ENCODE measurements at places on chromosomes 3 and 15.
A peak's percentile ranks its signal among the peaks of the same experiment; 100 is the strongest.

DNA sequence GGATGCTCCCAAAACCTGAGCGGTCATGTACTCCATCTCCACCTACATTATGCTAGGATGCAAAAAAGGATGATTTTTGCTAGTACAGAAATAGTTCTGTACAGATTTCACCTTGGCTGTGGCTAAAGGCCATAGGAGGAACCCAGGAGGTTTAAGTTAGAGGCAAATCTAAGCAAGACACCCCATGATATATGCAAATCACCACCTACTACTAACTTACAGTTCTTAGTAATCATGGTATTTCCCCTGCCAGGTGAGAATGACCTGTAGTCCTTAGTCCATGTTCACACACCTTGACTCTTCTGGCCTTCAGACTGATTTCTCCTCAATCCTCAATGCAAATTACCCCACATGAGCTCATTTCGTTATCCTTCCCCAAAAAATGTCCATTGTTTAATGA, 154.2 kb downstream of the IMPG2 start:
- no peak for DNase-seq

DNA sequence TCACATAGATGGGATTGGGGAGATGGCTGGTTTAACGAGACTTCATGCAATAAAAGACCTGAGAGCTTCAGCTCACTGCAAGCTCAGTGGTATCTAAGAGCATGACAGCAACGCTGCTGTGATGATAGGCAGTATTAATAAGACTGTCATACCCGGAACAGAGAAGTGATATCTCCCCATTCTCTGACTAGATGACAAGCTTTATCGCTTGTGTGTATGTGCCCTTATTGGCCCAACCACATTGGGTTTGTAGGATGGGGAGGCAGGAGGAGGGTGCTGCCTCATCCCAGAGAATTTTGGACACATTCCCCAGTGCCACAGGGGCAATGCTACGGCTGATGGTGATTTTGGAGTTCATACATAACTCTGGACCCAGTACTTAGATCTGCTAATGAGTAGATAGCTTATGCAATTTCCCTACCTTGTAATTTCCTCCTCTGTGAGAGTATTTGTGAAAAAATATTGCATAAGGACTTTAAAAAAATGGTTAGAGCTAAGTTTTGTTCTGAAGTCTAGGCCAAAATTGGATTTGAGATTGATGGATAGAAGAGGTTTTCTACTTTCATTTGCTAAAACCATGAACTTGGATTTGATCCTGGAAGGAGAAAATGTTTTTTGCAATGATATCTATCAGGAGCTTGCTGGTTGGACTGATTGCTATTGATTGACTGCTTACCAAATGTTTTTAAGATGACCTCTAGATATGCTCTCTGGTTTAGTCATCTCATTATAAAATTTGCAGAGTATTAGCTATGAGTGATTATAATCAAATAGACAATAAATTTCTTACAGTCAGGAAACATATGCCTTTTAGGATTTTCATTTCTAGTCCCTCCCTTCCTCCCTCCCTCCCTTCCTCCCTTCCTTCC, 14.0 kb upstream of the TMEM212 start:
- DNase-seq, result no peak

GRCh38 chr3:149145974-149146373, 16.5 kb downstream of the HPS3 start:
- DNase-seq, result no peak

DNA sequence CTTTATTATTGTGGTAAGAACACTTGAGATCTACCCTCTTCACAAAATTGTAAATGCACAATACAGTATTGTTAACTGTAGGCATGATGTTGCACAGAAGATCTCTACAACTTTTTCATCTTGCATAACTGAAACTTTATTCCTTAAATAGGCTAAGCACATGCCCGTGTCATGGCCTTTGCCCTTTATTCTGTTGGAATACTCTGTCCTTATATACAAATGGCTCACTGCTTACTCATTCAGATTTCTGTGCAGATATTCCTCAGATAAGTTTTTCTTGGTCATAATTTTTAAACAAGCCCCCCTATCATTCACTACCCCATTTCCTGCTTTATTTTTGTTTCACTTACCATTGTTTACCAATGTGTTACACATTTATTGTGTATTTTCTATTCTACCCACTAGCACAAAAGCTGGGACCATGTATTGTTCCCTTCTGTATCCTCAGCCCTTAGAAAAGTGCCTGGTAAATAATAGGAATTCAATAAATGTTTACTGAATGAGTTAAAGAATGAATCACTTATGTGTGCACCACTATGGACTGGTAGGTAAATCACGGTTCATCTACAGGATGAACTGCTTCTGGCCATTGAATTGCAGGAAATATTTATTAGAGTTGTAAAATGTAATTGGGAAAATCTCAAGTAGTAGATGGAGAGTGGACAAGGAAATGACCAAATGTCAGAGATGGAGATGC, 151.0 kb downstream of the CPNE4 start:
- no peak for DNase-seq

DNA sequence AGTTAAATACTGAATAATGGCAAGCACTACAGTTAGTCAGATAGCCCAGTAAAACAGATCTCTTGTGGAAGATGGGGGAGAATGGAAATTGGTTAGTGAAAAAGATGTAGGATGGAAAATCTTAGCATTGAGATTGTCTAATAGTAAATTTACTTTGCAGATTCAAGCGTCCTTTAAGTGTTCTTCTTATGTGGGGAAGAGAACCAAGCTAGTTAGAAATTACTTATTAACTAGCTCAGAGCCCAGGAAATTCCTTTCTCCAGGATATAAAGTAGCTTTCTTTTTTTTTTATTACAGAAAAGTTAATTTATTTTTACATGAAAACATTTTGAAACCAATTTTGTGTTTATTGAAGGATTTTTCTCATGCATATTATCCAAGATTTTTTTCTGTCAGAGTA, 36.7 kb downstream of the TIPARP start:
- no peak for DNase-seq

DNA sequence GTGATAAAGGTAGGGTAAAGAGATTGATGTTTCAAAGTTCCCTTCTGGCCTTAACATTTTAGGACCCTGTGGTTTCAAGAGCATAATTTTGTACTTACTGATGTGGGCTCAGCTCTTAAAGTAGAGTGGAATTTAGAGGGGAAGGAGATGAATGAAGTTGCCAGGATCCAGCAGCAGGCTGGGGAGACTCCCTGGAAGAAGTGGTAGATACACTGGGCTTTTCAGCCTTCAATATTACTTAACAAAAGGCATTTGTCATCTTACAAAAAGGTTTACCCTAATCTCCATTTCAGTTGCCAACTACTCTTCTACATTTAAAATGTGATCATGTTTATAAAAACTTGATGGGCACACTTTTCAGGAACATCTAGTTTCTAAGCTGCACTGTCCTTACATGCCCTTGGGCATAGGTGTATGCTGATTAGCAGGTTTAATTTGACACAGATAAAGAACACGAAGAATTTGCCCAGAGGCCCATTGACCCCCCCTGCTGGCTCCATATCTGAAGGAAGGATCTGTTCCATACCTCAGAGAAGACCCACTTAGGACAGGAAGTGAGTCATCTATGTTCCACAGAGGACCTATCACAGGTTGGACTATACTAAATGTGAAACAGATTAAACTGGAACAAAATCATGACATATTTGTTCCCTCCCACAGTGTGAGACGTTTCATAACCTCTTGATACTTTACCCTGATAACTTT, 93.0 kb upstream of the LPP start:
- peak; percentile 59 for DNase-seq

GRCh38 chr3:187987924-187988323, 166.0 kb upstream of the LPP start:
- peak; percentile 62 for DNase-seq

DNA sequence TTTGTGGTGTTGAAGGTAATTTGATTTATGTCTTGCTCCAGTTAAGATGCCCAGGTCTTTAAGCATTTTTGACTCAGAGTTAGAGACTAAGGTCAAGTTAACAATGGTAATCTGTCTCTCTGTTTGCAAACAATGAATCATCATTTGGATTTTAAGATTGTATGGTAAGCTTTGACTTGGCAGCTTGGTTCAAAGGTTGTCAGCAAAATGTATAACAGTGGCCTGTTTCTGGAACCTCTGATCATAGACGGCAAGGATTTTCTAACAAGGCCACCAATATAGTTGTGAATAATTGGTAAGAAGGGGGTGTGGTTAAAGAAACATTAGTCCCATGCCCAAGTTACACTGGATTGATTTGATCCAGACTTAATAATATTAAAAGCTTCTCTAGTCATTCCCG, 775.2 kb upstream of the GOLIM4 start:
- DNase-seq, result no peak

DNA sequence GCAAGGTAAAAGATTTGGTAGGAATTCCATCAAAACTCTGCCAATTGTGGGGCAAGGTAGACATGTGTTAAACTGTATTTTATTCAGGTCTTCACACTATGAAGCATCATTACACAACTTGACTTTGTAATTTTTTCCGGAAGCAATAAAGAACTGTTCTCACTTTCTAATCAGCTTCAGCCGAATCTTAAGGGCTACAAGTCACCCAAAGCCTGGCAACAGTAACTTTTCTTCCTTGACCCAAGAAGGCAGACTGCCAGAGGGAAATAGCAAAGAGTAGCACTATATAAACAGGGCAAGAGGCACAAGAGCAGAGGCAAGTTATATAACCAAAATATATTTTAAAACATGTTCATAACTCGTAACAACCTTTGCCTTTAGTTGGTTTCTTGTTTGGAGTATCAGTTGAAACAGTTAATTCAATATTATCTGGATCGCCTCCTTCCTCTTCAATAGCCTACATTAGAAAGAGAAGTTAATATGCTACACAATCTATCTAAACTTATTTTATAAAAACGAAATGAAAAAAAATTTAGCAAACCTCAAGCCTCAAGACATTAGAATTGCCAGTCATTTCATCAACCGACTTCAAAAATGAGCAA, 1.4 kb downstream of the SLTM start:
- DNase-seq, result no peak

DNA sequence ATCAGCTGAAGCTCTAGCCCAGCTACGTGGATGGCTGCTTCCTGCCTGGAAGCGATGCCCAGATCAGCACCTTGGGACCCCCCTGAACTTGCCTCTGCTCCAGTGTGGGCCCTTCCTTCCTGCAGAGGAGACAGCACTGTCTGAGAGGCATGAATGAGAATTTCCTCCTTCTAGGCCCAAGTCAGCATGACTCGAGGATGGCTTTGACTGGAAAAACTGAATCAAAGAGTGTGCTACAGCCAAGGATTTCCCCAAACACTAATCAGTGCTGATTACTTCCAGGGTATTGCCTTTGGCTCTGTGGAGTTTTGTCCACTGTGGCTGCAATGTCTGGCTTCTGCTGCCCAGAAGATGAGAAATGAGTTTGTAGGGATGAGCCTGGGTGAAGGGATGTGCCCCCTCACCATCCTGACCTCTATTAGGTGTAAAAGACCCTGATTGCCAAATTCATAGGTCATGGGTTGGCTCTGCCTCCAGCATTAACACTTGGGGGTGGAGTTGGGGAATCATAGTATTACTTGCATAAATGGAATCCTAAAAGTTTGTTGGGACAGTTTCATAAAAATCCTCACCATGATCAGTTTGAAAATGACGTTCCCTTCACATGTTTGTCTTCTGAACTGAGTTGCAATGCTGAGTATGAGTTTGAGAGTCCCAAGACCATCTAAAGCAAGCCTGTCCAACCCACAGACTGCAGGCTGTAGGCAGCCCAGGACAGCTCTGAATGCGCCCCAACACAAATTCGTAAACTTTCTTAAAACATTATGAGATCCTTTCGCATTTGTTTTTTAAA, 36.7 kb downstream of the FLNB start:
- no peak for DNase-seq

DNA sequence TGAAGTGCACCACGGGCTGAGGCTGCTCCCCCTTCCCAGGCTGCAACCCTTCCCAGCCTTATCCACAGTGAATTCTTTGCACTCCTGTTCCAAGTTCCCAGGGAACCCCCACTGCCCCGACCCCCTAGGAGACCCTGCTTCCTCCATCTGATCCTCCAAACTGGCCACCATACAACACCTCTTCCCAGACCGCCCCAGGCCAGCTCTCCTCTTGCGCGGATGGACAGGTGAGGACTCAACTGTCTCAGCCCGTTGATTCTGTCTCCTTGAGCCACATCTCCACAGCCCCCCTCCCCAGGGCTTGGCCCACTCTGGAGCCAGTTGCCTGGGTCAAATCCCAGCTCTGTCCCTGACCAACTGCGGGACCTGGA, 21.7 kb downstream of the GRIP2 start:
- no peak for DNase-seq

- DNase-seq, result no peak
Measured at GRCh38 chr3:100403362-100404249, 2.3 kb downstream of the LNP1 start.

GRCh38 chr3:182482705-182483104, 310.6 kb upstream of the ATP11B start:
- DNase-seq, result no peak

DNA sequence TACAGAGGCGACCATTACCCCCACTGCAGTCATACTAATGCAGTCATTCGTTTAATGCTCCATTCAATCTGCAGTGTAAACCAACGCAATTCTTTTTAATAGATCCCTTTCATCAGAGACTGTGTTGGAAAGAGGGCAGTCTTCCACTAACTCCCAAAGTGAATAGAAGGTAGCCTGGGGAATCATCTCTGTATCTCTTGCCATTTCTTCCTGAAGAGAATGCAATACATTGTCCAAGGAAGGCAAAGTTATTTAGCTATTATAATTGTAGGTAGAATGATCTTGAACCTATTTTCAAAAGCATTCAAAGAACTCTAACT, 1.3 kb upstream of the SLITRK3 start:
- DNase-seq, result no peak

DNA sequence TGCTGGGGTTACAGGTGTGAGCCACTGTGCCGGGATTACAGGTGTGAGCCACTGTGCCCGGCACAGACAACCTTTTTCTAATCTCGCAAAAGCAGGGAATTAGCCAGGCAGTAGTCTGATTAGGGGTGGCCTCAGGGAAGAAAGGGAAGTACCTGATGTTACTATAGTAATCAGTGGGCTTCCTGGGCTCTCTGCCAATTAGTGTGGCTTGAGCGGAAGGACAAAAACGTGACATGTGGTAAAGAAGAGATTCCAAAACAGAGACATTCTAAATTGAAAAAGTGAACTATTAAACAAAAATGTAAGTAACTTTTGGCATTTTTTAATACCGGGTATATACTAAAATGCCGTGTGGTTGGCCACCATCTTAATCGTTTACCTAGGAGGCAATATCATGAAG, 48.1 kb downstream of the CFAP20DC start:
- no peak for DNase-seq

DNA sequence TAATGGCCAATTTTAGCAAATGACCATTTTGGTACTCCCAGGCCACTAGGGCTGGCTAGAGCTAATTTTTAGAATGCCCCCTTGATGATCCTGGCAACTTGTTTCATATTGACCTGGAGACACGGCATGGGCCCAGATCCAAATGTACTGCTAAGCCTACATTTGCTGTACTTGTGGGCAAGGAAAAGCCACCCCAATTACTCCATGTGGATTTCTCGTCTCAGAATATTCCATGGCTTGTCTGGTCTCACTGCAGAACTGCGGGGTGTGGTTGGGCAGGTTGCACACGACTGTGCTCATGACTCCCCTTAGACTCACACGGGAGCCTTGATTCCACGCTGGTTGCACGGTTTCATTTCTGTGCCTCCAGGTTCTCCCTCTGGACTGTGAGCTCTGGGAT, 140.9 kb downstream of the RPLP1 start:
- no peak for DNase-seq
